ENCODE measurements at places on chromosomes 2 and 18. TPM values are rescaled to one million over a fixed set of nuclear protein-coding genes. Genes with fewer than 3 reads are reported as not detected.

DNA sequence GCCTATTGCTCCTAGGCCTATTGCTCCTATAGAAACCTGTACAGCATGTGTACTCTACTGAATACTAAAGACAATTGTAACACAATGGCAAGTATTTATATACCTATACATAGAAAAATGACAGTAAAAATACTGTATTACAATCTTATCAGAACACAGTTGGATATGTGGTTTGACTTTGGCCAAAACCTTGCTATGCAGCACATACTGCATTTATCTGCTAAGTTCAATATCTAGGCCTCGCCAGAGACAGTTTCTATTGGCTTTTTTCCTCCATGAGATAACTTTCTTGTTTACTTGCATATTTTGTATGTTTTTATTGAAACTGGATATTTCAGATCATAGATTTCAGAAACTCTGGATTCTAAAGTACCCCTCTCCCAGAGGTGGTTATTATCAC, 19.3 kb upstream of the TMEM87B start:
- H3K27me3 ChIP-seq = no peaks in the 10 kb centered on the region
- H3K27ac ChIP-seq = no peak overlapping the region
- no peaks in the 10 kb centered on the region for H3K4me1 ChIP-seq
- H3K4me3 ChIP-seq = no peak overlapping the region

DNA sequence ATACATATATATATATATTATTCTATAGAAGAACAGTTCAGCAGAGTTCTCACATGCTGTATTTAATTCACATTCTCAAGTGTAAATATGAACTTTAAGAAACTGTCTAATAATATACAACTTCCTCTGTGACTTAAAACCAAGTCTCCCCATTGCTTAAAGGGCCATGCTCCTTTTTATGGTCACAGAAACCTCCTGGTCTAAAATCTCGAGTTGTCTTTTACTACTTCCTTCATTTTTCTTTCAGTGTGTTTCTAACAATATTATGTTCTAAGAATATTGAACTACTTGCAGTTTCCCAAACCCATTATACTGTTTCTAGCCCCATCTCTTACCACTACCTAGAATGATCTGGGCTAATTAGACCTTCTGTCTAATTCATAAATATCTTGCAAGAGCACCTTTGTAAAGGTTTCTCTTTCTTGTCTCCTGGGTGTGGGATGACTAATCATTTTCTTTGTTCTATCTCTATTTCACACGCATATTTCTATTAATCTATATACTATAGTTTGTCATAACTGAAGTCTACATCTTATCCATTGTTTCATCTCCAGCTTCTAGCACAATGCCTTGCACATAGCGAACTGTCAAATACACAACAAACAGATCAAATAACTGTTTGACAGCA, 48.8 kb downstream of the ERBB4 start:
- no peak for DNase-seq
- H3K27ac ChIP-seq = no peak overlapping the region
- no peak overlapping the region for H3K4me3 ChIP-seq
- H3K4me1 ChIP-seq = peaks cover 2% of the 10 kb centered on the region

LRP1B gene
- 0.94 TPM for total RNA-seq

DYSF gene
- 21.3 TPM for total RNA-seq

- H3K4me3 ChIP-seq = no peak overlapping the region
- H3K36me3 ChIP-seq = no peaks in the 10 kb centered on the region
- DNase-seq = no peak
- no peak overlapping the region for H3K27ac ChIP-seq
Observed at GRCh38 chr18:57063601-57064103, 83.2 kb upstream of the BOD1L2 start.

- no peaks in the 10 kb centered on the region for H3K27me3 ChIP-seq
- DNase-seq = peak; percentile 30
- no peaks in the 10 kb centered on the region for H3K36me3 ChIP-seq
- no peak overlapping the region for H3K27ac ChIP-seq
Observed at GRCh38 chr18:13462686-13463085, 244.1 kb downstream of the LDLRAD4 start.

DNA sequence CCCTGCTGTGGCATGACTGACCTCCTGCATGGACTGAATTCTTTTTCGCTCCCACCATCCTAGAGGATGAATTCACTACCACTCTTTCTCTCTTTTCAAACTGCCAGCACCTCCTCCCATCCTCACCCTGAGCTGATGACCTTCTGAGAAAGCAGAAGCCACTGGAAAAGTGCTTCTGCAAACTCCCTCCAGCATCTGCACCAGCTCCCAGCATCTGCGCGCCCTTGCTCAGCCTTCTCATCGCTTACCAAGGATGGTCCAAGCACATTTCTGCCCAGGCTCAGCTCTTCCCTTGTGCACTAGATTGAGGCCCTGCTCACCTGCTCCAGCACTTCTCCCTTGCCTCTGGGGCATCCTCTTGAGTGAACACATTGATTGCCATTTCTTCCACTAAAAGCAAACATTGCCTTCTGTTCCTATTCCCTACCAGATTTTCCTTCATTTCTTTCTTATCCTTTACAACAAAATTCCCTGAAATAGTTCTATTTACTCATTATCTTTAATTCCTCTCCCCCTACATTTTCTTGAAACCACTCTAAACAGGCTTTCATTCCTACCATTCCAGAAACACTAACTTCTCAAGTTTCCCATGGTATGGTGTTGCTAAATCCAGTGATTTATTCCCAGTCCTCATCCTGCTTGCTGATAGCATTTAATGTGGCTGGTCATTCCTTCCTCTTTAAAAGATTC, 42.7 kb upstream of the IL1RL1 start:
- H3K4me3 ChIP-seq = no peak overlapping the region
- no peak overlapping the region for H3K27ac ChIP-seq
- no peaks in the 10 kb centered on the region for H3K36me3 ChIP-seq
- H3K4me1 ChIP-seq = no peaks in the 10 kb centered on the region

LOXHD1 gene
- total RNA-seq = 1.0 TPM

- DNase-seq = no peak
- H3K27me3 ChIP-seq = no peaks in the 10 kb centered on the region
- H3K4me3 ChIP-seq = no peak overlapping the region
- H3K36me3 ChIP-seq = no peaks in the 10 kb centered on the region
- no peak overlapping the region for H3K27ac ChIP-seq
Observed at GRCh38 chr18:70423988-70424387, 135.1 kb downstream of the SOCS6 start.

GRCh38 chr2:103788951-103789350, 1027.1 kb downstream of the TMEM182 start:
- no peaks in the 10 kb centered on the region for H3K27me3 ChIP-seq
- H3K36me3 ChIP-seq = no peaks in the 10 kb centered on the region
- H3K4me3 ChIP-seq = no peak overlapping the region
- H3K4me1 ChIP-seq = no peaks in the 10 kb centered on the region
- no peak overlapping the region for H3K27ac ChIP-seq

- no peak for DNase-seq
- no peak overlapping the region for H3K27ac ChIP-seq
- H3K36me3 ChIP-seq = no peaks in the 10 kb centered on the region
- H3K4me1 ChIP-seq = no peaks in the 10 kb centered on the region
- H3K4me3 ChIP-seq = no peak overlapping the region
Observed at GRCh38 chr2:229475778-229476177, 204.7 kb upstream of the PID1 start.

DNA sequence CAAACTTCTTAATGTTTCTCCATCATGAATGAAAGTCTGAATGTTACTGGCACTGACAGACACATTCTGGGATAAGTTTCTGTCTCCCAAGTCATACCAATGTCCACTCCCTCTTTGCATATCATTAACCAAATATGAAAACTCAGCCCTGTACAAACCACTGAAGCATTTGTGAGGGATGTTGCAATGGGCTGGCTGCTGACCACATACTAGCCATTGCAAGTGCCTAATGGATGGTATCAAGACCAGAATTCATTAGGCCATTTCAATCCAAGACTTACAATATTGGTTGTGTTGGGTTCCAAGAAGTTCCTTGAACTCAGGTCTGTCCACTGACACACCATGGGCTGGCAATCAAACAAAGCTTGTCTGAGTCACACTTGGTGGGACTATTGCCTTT, 73.8 kb downstream of the CBLN2 start:
- no peaks in the 10 kb centered on the region for H3K27me3 ChIP-seq
- no peaks in the 10 kb centered on the region for H3K36me3 ChIP-seq
- H3K4me3 ChIP-seq = no peak overlapping the region
- DNase-seq = no peak
- no peak overlapping the region for H3K27ac ChIP-seq

DNA sequence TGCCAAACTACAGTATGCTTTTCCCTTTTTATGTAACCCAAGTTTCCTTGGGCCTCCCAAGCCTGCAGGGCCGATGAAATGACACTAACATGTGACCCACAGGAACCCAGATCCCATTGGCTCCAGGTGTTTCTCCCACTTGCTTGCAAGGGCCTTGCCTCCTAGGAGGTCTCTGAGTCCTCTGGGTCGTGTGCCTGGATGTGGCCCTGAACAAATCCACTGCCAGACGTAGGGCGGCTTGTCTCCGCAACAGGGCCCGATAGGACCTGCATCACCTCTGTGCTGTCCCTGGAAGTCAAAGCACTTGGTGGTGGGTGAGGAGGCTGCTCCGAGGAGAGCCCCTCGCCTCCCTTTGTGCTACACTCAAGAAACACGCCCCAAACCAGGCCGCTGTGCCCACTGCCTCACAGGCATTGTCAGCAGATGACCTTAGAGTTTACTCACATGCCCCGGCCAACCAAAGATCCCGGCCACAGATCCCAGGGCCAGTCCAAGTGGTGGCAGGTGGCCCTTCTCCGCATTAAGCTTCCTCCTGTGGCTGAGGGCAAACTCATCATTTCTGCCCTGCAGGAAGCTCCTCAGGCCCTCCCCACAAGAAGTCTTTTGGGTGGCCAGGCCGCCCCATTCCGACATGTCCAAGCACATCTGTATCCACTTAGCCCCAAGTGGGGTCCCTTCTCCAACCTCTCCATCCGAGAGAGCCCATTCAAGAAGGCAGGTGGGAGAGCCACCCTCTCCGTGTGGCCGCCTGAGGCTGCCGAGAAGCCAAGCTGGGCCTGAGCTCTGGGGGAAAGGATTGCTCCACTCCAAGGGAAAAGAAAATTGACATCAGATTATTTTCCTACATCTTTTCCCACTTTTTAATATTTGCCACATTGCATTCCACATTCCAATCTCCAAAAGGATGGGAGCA, 76.7 kb downstream of the GFPT1 start:
- H3K27ac ChIP-seq = peak overlapping the region; percentile 96
- H3K4me1 ChIP-seq = peaks cover 4% of the 10 kb centered on the region
- no peaks in the 10 kb centered on the region for H3K36me3 ChIP-seq
- no peaks in the 10 kb centered on the region for H3K27me3 ChIP-seq
- H3K4me3 ChIP-seq = no peak overlapping the region

GRCh38 chr18:48781163-48781987, 169.4 kb downstream of the SMAD7 start:
- H3K4me3 ChIP-seq = no peak overlapping the region
- no peaks in the 10 kb centered on the region for H3K27me3 ChIP-seq
- DNase-seq = peak; percentile 97

- DNase-seq = no peak
- H3K36me3 ChIP-seq = no peaks in the 10 kb centered on the region
- no peaks in the 10 kb centered on the region for H3K27me3 ChIP-seq
- no peaks in the 10 kb centered on the region for H3K4me1 ChIP-seq
Observed at GRCh38 chr18:29879763-29880162, 1162.8 kb downstream of the DSC3 start.

DNA sequence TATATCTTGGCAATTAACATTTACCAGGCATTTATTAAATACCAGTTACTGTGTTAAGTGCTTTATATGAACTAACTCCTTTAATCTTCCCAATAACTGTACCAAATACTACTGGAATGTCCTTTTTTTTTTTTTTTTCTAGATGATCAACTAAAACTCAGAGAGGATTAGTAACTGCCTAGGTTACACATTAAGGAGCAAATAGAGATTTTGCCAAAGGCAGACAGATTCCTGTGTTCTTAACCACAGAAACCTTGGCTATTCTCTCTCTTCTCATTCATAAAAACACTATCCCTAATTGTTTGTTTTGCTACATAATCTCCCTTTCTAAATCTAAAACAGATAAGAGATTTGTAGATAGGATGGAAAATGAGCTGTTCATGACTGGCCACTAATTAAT, 13.3 kb downstream of the DHX57 start:
- no peak overlapping the region for H3K4me3 ChIP-seq
- H3K27ac ChIP-seq = no peak overlapping the region
- no peaks in the 10 kb centered on the region for H3K27me3 ChIP-seq
- H3K4me1 ChIP-seq = no peaks in the 10 kb centered on the region
- H3K36me3 ChIP-seq = peaks cover 2% of the 10 kb centered on the region

DNA sequence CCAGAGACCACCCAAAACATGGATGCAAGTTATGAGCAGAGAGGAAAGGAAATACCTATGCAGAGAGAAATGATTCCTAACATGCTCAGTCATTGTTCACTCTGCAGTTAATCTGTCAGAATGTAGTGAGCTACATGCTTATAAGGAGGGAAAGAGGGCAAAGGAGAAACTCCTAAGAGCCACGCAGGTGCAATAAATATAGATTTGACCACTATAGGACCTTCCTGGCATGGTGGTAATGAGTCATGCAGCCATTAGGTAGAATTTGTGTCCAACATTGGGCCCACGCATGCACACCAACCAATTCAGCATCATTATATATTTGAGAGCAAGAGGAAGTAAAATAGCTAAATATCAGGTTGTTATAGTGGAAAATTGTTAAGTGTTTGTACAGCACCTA, 699.9 kb downstream of the DSC3 start:
- H3K27me3 ChIP-seq = no peaks in the 10 kb centered on the region
- H3K4me3 ChIP-seq = no peak overlapping the region
- no peak for DNase-seq
- H3K27ac ChIP-seq = no peak overlapping the region

ABCG8 gene
- not detected for total RNA-seq

COL4A4 gene
- 15.8 TPM for total RNA-seq

UGT1A4 gene
- not detected for total RNA-seq

DLX2 gene
- not detected for total RNA-seq

DNA sequence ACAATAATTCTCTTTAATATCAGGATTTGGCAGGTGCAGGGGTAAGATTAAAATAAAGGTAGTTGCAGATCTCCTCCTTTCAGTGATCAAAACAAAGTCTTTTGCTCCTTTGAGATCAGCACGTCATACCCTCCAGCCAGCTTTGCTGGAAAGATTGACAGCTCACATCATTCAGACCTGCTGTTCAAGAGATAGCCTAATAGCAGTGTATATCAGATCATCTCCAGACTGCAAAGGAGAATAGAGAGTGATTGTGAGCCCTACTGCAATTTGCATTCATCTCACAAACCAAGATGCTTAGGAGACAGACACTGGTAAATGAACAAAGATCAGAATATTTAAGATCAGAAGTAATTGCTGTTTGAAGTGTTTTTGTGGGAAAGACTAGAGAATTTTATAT, 135.8 kb upstream of the DSEL start:
- H3K36me3 ChIP-seq = no peaks in the 10 kb centered on the region
- DNase-seq = no peak
- no peak overlapping the region for H3K27ac ChIP-seq
- no peaks in the 10 kb centered on the region for H3K27me3 ChIP-seq
- no peak overlapping the region for H3K4me3 ChIP-seq

GRCh38 chr18:10863026-10863425, 286.3 kb downstream of the PIEZO2 start:
- no peak for DNase-seq
- H3K27me3 ChIP-seq = no peaks in the 10 kb centered on the region
- no peaks in the 10 kb centered on the region for H3K36me3 ChIP-seq

All from aorta (tissue), 5 donors.